ENCODE measurements at places on chromosomes 1 and 21.

DNA sequence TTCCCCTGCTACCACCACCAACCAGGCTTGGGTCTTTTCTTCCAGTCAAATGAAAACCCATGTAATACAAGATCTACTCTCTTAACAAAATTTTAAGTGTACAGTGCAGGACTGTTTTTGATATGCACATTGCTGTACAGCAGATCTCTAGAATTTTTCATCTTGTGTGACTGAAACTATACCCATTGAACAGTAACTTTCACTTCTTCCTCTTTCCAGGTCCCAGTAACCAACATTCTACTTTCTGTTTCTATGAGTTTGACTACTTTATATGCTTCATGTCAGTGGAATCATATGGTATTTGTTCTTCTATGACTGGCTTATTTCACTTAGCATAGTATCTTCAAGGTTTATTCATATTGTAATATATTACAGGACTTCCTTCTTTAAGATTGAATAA is 45.3 kb upstream of the PLPPR4 start:
- no peak for DNase-seq

DNA sequence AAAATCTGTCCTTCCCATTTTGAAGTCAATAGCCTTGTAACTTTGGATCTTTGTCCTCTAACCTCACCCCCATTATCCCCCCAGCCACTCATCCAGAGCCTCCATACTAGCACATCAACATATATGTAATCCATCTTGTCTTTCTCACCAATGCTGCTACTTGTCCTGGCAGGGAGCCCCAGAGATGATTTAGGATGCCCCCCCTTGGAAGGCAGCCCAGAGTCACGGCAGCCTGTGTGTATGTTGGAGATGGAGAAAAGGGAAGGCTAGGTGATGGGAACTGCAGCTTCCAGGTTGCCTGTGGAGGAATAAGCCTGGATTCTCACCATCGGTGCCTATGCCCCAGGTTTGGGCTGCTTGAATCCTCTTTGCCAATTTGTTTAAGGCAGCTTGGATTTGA is 51.7 kb upstream of the SCMH1 start:
- DNase-seq, result no peak

DNA sequence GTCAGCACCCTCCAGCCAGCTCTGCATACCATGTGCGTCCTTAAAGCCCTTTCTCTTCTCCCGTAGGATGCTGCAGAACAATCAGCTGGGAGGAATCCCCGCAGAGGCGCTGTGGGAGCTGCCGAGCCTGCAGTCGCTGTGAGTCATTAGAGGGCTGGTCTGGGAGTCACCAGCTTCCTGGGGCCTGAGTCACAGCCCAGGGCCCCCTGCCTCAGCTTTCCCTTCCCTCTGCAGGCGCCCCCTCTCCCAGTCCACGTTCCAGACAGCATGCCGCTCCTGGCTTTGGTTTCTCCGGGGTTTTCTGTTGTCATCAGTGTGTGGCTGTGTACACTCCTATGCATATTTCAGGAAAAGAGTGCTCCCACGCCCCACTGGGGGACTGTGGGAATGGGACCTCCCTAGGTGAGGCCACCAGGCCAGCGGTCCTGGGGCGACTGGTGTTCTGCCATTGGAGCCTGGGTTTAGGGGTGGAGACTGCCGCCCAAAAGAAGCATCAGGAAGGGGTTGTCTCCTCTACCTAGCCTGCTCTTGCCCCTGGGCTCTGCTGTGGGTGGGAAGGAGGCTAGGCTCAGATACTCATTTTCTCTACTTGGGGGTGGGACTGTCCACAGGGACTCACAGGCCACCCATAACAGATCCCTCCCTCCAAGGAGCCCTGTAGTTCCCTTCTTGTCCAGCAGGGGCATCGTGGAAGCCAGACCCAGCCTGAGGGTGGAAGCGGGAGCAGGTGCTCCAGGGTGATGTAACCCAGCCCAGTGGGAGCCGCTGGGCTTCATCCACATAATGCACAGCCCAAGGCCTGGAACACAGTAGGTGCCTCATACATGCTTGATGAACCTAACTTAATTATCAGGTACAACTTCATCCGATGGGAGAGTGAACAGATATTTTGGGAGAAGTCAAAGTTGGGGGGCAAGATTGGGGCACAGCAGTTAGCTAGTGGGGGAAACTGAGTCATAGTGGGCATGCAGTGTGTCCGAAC is 42.5 kb downstream of the LGR6 start:
- DNase-seq, result peak; percentile 95

DNA sequence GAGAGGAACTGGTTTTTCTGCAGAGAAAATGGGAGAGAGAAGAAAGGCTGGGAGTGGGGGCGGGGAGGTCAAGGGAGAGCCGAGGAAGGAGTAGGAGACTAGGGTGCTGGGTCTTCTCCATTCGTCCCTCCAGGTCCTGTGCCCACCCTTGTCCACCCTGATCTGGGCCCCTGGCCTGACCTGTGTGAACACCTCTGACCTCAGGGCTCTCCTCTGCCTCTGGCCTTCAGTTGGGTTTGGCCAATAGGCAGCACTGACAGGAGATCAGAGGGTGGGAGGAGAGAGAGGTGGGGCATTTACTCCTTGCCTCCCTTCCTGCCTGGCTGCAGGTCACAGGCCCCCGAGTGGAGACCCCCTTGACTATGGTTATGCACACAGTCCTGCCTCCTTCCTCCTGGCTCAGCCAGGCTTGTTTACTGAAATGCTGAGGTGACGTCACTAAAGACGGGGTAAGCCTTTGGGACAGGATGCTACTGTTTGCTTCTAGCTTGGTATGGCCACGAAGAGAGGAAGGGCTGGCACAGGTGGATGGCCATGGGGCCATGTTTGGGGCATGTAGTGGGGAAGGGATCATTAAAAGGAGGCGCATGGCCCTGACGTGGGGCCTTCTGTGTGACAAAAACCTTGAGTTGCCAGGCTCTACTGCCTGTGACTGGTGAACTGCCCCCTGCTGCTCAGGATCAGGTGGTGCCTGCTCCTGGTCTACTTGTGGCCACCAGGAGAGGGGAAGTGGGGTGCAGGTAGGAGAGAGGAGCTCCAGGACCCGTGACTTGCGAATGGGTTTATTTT is 248.7 kb upstream of the CSF3R start:
- DNase-seq, result no peak

DNA sequence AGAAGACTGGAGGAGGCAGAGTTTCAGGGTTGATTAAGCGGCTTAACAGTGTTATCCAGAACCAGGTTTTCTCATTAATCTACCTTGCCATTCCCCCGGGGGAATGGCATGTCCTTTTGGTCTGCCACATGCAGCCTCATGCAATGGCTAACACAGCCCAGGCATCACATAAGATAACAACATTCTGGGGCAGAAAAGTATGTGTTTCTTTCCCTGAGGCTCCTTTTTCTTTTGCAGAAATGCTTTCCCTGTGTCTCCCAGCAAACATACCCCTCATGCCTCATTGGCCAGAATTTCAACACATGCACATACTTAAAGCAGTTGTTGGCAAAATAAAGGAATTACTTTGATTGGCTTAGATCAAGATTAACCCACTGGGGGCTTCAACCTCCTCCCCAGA is 98.6 kb downstream of the OMA1 start:
- DNase-seq, result no peak

- no peak for DNase-seq
These were observed 389.6 kb upstream of the USP24 start for GRCh38 chr1:55604749-55605148.

GRCh38 chr21:36706482-36706852 is 7.6 kb downstream of the SIM2 start:
- DNase-seq, result no peak

DNA sequence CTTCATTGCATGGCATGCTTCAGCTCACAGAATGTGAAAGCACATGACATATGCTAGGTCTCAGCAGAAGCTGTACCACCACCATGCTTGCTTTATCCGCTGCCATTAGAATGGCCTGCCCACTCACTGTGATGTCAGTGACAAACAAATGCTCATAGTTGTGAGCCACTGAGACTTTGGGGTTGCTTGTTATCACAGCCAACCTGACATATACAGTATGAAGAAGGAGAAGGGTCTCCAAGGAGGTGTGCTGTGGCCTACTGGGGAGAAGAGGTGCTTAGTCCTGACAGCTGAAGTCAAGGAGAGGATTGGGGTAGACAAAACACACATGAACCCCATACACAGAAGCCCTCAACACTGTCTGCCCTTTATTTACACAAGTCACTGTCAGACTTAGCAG is 19.5 kb upstream of the TENT5C start:
- no peak for DNase-seq

- DNase-seq, result no peak
These were observed 388.0 kb downstream of the PLPP3 start for GRCh38 chr1:56191369-56191768.

- DNase-seq, result no peak
These were observed 30.7 kb downstream of the PRDX6 start for GRCh38 chr1:173507847-173508209.

- DNase-seq, result no peak
These were observed 126.2 kb downstream of the FGGY start for GRCh38 chr1:59422921-59423575.

DNA sequence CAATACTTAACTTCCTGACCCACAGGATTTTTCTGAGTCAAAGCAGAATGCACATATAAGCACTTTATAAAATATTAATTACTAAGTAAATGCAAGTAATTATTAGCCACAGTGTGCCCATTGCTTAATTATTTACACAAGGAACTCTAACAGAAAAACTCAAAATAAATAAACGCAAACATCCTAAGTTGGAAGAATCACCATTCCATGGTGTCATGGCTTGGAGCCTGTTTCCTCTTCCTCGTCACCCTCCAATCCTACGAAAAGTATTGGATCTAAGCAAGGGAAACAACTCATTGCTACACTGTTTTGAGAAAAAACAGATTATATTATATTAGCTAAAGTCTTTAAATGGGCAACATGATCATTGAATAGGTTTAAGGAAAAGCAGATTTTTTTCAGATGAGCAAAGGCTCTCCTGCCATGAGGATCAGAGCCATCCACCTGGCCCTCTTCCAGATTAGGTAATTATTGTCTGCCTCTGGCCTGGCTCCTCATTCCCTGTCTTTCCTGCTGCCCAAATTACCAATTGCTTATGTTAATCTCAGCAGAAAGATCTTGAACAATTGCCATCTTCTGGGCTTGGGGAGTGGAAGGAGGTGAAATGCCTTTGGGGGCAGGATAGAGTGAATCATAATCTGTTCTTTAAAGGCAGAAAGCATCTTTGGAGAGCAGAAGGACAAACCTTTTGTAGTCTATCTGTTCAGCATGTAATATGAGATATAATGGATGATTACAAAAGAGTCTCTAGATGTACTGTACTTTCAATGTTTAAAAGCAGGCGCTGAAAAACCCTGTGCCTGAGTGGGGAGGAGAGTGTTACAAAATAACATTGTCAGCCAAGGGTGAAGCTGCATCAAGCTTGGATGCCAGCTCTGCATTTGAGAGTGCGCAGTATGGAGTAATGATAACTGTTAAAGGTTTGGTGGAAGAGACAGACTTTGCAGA is 121.2 kb downstream of the DUSP10 start:
- DNase-seq, result no peak

- no peak for DNase-seq
These were observed 55.0 kb upstream of the PTGFRN start for GRCh38 chr1:116854716-116855115.

DNA sequence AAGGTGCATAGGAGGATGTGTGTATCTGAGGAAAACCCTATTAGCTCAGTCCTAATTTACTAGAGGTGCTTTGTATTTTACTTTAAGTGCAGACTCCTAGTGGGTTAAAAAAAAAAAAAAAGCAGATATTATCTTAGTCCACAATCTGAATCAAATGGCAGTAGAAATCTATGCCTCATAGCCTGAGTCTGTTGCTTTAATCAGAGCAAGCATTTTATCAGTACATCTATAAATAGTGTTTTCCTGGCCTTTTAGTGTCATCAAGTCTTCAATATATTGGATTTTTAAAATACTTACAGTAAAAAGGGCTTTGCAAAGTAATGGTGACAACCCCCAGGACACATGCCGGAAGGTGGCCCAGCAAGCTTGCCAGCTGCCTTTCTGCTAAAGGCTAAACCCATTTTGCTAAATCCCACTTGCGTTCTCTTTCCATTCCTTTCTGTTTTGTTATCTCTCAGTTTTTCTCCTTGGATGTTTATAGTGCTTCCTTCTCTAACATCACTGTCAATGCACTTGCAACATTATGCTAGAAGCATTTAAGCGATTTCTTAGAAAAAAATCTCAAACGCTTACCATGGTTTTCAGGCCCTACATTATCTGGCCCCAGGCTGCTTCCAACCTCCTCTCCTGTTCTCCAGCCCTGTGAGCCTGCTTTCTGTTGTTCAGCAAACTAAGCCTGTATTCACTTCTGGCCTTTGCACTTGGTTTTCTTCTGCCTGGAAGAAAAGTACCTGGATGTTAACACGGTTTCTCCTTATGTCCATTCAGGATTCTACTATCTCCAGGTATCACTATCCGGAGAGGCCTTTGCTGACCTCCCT is 206.3 kb downstream of the PDE4B start:
- DNase-seq, result no peak

GRCh38 chr1:34685225-34685624 is 69.6 kb upstream of the GJB5 start:
- DNase-seq, result no peak

DNA sequence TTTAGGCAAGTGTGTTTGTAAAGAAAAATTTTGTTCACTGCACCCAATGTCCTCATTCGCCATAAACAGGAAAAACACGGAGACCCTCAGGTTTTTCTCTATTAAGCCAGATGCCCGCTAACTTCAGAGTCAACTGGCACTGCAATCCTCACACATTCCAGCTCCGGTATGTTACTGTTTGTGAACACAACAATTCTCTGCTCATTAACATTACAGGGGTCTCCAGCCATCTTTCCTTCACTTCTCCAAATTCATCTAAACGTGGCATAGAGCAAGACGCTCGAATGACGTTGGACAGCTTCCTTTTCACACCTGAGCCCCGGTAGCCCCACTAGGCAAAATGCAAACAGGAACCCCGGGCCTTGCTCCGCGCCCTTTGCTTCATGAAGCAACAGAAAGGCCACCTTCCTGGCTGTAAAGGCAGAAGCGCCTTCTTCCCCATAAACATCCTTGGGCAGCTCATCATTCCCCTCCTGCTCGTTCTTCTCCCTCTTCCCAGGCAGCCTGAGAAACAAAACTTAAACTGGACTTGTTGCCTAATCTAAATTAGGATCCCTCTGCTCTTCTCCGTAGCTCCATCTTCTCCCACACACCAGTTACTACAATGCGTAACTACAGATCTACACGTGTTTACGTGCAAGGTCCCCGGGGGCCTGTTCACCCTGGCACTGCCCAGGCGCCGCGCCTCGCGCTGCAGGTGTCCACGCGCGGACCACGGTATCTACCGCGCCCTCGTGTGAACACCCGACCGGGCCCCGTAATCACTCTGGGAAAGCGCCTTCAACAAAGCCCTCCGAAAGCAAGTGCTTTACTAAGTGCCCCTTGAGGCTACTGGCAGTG is 1.2 kb downstream of the LBR start:
- DNase-seq, result no peak

- DNase-seq, result no peak
These were observed 505.8 kb downstream of the SMYD3 start for GRCh38 chr1:246001142-246001836.

GRCh38 chr1:25034736-25035522 is 104.9 kb upstream of the RUNX3 start:
- no peak for DNase-seq

GRCh38 chr1:75198761-75199160 is 64.6 kb downstream of the LHX8 start:
- DNase-seq, result no peak

Data from RWPE2 (cell line).